ENCODE measurements at places on chromosomes 3 and 15.

DNA sequence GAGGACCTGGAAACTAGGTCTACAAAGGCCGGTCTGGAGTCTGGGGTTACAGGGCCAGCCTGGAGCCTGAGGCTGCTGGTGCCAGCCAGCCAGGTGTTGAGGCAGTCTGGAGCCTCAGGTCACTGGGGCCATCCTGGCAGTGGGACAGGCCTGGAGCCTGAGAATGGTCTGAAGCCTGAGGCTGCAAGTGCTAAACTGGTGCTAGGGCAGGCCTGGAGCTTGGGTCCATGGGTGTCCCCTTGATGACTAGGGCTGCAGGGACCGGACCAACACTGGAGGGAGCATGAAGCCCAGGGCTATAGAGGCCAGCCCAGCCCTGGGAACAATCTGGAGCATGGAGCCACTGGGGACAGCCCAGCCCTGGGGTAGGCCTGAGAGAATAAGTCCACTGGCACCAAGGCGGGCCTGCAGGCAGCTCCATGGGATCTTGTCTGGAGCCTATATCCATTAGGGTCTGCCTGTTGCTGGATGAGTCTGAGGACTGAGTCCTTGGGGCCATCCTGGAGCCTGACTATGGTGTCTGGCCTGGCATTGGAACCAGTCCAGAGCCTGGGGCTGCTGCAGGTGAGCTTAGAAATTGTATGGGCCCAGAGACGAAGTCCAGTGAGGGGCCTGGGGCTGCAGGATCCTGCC, 101.9 kb downstream of the GLDN start:
- DNase-seq, result no peak

DNA sequence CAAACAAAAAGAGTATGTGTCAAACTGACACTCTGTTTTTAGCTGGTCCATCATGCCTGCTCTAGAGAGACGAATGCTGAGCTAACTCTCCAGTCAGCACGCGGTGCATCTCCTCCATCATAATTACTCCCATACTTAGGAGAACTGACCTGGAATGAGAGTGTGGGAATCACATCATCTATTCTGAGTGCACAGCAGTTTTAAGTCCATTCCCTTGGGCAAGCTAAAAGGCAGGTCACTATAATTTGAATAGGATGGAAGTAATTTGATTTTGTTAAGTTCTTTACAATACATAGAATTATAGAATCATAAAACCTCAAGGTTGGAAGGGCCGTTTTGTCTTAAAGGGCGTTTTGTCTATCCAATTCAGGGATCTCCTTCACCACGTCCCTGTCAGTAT, 251.6 kb downstream of the XXYLT1 start:
- DNase-seq, result no peak

GRCh38 chr3:119717520-119717919, 14.7 kb downstream of the CFAP91 start:
- DNase-seq, result no peak

GRCh38 chr3:10408680-10409079, 87.8 kb upstream of the SEC13 start:
- no peak for DNase-seq

DNA sequence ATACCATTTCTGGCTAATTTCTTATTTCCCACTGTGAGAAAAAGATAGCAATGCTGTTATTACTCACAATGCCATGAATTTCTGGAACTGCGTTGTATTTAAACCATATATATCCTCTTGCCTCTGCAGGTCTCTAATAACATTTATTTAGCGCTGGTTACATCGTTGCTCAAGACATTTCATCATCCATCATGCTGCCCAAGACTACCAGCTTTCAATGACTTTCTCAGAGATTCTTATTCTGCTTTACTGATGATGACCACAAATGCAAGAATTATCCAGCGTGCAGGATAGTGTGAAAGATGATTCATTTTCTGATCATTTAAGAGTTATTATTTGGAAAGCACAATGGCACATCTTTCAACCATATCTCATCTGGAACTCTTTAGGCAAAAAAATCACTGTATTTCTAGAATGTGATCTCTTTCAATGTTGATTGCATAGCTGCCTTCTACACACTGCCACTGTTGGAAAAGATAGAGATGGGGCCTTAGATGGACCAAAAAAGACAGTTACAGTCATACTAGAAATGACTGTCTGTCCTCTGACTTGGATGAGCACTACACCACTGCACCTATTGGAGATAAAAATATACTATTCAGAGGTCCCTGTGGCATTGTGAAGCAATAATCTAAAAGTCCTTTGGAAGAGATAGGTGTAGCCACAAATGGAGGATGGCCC, 716.1 kb downstream of the NSUN3 start:
- no peak for DNase-seq

GRCh38 chr3:86984271-86984670, 6.7 kb downstream of the VGLL3 start:
- no peak for DNase-seq

GRCh38 chr15:85741021-85741421, 53.7 kb downstream of the KLHL25 start:
- no peak for DNase-seq

DNA sequence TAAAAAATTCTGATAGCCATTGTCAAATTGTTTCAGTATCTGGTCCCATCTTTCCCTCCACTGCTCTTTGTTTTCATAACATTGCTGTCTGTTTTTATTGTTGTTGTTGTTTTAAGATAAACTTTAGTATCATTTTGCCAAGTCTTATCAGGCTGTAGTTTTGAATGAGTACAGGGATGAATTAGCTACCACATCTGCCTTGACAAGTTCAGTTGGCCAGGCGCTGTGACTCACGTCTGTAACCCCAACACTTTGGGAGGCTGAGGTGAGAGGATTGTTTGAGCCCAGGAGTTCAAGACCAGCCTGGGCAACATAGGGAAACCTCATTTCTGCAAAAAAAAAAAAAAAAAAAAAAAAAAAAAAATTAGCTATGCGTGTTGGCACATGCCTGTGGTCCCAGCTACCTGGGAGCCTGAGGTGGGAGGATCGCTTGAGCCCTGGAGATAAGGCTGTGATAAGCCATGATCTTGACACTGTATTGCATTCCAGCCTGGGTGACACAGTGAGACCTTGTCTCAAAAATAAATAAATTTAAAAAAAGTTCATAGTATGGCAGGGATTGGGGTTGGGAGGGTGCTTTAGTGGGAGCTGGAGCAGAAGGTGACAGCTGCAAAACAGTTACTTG, 8.3 kb upstream of the ANKDD1A start:
- no peak for DNase-seq

DNA sequence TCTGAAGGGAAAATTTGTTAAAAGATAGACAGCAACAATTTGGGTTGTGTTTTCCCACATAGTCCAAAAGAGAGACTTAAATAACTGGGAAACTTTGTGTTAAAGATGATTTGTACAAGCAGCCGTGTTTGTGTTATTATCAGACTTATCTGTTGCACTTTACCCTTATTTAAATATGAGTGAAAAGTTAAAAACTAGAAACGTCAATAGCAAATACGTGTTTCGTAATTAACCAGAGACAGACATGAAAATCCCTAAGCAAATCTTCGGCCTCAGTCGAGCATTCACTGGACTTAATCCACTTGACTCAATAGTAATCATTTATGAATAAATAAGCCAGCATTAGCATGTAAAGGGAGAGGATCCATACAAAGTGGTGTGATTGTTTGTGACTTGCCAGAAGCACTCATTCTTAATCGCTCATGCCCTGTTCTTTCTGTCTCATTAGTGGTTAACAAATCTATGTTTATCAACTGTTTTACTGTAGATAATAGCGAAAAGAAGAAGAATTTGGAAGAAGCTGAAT, 34.2 kb downstream of the BLM start:
- DNase-seq, result no peak

GRCh38 chr3:64915778-64916177, 228.0 kb upstream of the ADAMTS9 start:
- DNase-seq, result no peak

- no peak for DNase-seq
Measured at GRCh38 chr3:64351713-64352638, 126.7 kb upstream of the PRICKLE2 start.

- no peak for DNase-seq
Measured at GRCh38 chr3:174062923-174063322, 665.4 kb downstream of the NLGN1 start.

- DNase-seq, result no peak
Measured at GRCh38 chr3:167318306-167318705, 61.8 kb downstream of the ZBBX start.

- DNase-seq, result no peak
Measured at GRCh38 chr3:81462921-81463320, 298.5 kb downstream of the GBE1 start.

GRCh38 chr3:20975188-20975651, 775.8 kb downstream of the ZNF385D start:
- no peak for DNase-seq

DNA sequence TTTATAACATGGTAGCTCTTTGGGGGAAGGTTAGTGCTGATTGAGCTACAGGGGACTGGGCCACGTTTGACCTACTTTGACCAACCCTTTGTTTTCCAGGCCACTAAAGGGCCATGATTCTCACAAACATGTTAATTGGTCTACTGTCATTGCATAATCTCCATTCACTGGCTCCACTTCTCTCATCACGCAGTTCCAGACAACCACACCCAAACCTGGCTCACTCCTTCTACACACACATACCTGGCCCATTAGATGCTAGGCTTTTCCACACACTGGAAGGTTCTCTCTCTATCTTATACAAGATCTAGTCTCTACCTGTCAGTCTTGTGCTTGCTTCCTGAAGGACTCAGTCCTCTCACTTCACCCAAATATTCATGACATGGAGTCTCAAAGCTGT, 15.9 kb downstream of the TGM5 start:
- no peak for DNase-seq

GRCh38 chr15:93451822-93452221, 362.8 kb upstream of the RGMA start:
- no peak for DNase-seq

DNA sequence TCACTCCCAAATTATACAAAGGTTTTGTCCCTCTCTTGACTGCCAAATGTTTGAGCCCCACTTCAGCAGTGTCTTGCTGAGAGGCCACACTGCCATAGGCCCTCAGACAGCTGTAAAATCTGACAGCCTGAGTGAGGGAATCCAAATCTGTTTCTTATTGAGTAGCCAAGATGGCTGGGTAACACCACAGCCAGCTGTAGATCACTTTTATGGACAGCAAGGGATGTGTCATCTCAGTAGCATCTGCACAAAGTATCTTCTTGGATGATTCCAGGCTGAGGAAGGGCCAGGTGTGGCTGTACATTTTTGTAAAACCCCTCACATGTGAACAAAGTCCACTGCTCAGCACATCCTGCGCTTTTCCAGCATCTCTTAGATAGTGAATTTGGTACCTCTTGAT, 237.0 kb upstream of the LRTM1 start:
- no peak for DNase-seq

- no peak for DNase-seq
Measured at GRCh38 chr15:38207621-38208020, 45.0 kb upstream of the SPRED1 start.

- no peak for DNase-seq
Measured at GRCh38 chr3:53217175-53217574, 38.6 kb downstream of the TKT start.

- no peak for DNase-seq
Measured at GRCh38 chr3:29168696-29169095, 112.2 kb upstream of the RBMS3 start.
